EH (cell line): ENCODE measurements at places on chromosomes 5 and 9.

- no peak for DNase-seq
These were observed 417.9 kb downstream of the SLCO4C1 start for GRCh38 chr5:101878190-101878589.

DNA sequence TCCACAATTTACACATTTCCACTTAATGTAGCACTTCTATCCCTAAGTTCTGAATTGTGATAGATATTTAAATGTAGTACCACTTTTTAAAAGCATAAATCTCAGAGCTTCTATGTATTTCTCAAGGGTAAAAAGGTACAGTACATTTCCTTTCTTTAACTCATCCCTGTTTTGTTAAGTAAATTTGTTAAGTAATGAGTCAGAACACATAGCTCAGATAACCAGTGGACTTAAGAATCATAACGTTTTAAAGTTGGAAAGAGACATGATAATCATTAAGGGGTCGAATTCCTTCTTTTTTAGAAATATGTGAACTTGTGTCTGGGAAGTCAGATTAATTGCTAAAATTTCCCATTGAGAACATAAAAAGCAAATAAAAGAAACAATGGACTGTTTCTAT, 810.2 kb upstream of the NUDT12 start:
- DNase-seq = no peak

DNA sequence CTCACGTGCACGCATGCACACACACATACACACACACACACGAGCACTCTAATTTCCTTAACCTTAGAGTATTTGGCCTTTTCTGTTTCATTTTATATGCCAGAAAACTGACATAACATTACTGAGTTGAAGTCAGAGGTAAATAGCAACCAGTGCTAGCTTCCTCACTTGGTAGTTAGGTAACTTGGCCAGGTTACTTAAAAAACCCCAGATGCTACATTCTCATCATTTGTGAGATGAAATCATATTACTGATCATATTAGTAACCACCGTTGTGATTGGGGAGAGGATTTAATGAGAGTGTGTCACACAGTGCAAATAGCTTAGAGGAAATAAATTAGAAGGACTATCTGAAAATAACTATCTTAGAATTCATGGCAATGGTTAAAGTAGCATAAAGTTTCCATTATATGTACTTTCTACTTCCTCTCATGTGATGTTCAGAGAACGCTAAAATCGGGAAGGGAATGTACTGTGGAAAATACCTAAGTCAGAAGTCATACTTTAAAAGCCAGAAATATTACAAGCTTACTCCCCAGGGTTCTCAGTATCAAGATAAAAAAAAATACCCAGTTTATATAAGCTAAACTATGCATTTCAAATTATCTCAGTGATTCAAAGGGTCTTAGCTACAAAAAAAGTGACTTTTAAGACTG, 120.5 kb downstream of the TUSC1 start:
- DNase-seq = no peak

GRCh38 chr9:114798101-114798500, 7.7 kb downstream of the TNFSF15 start:
- no peak for DNase-seq

DNA sequence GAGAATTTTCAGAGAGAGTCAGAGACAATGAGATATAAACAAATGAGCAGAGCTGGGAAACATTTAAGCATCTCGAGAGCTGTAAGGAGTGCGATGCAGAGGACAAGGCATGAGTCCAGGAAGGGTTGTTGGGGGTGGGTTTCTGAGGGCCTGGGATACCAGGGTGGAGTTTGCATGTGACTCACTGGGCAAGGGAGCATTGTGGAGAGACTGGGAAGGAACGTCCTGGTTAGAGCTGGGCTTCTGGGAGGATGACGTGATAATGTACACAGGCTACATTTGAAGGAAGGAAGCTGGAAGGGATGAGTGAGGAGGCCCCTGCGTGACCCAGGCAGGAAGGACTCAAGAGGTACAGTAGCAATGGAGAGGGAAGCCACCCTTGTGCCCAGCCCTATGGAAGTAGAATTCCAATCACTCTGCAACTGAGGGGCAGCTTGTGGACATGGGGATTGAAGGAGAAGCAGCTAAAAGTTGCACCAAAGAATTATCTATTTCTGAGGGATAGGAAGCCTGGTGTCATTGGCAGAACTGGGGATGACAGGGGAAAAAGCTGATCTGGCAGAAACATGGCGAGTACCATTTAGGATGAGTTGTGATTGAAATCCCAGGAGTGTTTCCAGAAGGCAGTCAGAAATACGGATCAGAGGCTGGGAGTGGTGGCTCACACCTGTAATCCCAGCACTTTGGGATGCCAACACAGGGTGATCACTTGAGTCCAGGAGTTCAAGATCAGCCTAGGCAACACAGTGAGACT, 59.3 kb upstream of the AFAP1L1 start:
- DNase-seq = peak; percentile 100

- no peak for DNase-seq
These were observed 76.7 kb upstream of the CCNG1 start for GRCh38 chr5:163360656-163361055.

DNA sequence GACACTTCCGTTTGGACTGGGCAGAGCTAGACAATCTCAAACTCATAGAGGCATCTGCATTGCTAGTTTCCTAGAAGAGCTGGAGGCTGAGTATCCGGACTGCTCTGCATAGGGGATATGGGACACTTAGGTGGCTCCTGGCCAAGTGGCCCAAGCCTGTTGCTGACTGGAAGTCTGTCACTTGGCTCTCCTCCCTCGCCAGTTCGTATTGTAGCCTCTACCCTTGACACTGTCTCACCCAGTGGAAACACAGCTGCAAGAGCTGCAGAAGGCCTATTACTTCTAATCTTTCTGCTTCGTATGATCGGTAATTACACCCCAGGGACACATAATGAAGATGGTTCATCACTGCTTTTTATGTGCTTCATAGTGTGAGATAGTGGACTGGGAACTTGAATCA, 34.7 kb downstream of the ITGA1 start:
- no peak for DNase-seq

GRCh38 chr9:107940616-107941595, 451.3 kb upstream of the KLF4 start:
- DNase-seq = no peak

GRCh38 chr9:738209-738915, 103.1 kb upstream of the DMRT1 start:
- peak; percentile 98 for DNase-seq

DNA sequence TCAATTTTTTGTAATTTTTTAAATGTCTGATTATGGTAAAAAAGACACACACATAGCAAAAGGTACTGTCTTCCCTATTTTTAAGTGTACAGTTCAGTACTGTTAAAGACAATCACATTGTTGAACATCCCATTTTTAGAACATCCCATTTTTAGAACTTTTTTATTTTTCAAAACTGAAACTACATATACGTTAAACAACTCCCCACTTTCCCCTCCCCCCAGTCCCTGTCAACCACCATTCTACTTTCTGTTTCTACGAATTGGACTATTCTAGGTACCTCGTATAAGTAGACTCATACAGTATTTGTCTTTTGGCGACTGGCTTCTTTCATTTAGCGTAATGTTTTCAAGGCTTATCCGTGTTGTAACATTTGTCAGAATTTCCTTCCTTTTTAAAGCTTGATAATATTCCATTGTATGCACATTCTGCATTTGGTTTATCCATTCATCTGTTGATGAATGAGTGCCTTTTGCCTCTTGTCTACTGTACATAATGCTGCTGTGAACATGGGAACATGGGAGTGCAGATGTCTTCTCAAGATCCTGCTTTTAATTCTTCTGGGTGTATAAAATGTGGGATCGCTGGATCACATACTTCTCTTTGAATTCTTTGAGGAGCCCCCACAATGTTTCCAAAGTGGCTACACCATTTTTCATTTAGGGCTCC, 154.0 kb downstream of the PIK3R1 start:
- DNase-seq = no peak
